Chondrocyte (in vitro differentiated cells): ENCODE measurements at places on chromosomes 3 and 15. TPM values are rescaled to one million over a fixed set of nuclear protein-coding genes. Genes with fewer than 3 reads are reported as not detected.

The ECT2 gene
- 16.9 to 18.9 TPM (median 17.2 TPM) in 3 replicates for total RNA-seq

The RPL35A gene
- total RNA-seq, result 657 to 708 TPM (median 675 TPM) in 3 replicates

DNA sequence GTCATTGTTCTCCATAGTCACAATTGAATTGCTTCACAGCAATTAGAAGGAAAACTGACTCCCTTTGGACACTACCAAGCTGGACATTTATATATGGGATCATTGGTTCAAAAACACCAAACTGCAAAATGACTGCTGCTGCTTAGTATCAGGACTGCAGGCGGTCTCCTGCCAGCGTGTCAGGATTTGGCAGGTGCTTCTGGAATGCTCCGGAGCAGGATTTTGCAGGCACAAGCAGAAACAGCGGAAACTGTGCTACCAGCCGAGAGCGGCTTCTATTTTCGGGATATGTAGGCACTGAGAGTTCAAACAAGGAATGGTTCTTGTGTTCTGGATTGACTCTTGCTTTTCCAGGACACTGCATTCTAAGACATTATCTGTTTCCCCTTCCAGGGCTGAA, 95.5 kb downstream of the SSR3 start:
- no peak for DNase-seq

DNA sequence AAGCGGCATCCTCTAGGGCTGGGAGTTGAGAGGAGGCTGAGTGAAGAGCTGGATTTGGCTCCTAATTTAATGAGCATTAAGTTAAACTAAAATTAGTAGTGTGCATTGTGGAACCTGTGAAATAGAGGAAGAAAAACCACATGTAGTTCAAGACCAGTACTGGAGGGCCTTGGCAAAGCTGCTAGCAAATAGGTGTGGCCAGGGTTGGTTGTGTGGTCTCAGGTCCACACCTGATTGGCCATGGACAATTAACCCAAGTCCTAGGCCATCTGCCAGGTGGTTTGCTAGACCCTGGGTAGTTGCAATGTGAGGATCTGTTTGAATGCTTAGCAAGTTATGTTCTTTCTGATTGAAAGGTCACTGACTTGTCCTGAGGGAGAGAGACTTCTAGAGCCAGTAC, 275.5 kb downstream of the PDCD6IP start:
- no peak for DNase-seq

GRCh38 chr3:47070770-47071169, 91.3 kb downstream of the NBEAL2 start:
- DNase-seq, result no peak
